HepG2 (cell line): ENCODE measurements at places on chromosomes 1 and 21. TPM values are rescaled to one million over a fixed set of nuclear protein-coding genes. Genes with fewer than 3 reads are reported as not detected.

Gene TEX38
- not detected in 2 replicates for total RNA-seq

DNA sequence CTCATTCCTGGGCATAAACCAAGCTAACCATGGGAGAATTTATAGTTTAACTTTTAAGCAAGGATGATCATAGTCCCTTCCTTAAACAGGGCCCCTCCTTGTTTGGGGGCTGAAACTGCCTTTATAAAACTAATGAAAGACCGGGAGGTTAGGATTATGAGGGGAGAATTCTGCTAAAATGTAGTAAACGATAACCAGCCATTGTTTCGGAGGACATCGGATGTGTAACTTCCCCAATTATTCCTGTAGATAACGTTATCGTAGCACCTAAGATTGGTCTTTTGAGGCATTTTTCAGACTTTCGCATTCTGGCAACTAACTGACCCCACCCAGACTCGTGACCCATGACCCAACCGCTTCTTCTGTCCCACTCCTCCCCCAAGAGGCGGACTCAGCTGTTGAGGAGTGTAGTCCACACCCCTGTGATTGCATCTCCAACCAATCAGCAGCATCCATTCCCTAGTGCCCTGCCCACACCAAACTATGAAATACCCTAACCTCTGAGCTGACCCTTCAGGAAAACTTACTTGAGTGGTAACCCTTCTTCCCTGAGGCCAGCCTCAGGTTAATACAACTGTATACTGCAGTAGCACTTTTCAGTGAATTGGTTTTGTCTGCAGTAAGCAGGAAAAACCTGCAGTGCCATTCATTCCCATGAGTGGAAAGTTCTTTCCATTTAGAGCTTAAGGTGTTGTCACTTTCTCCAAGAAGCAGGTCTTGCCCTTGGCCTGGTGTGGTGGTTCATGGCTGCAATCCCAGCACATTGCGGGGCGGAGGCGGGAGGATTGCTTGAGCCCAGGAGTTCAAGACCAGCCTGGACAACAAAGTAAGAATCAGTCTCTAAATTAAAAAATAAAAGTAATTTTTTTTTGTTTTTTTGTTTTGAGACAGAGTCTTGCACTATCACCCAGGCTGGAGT lies 823 bp upstream of the SYF2 start:
- peak overlapping the region; percentile 82 for H3K27ac ChIP-seq
- peak overlapping the region; percentile 84 for H3K4me3 ChIP-seq
- peak; percentile 91 for DNase-seq
- peaks cover 14% of the 10 kb centered on the region; the same call in 2 of the 3 replicates for H3K36me3 ChIP-seq
- no peaks in the 10 kb centered on the region for H3K27me3 ChIP-seq
- peaks cover 21% of the 10 kb centered on the region for H3K4me1 ChIP-seq

- no peaks in the 10 kb centered on the region for H3K36me3 ChIP-seq
- DNase-seq, result peak; percentile 24
- H3K4me3 ChIP-seq, result no peak overlapping the region
Observed at GRCh38 chr1:66575739-66576138, 41.8 kb downstream of the SGIP1 start.

Gene GRIK3
- total RNA-seq, result not detected in 2 replicates

GRCh38 chr1:174965362-174966007 lies 34.3 kb upstream of the CACYBP start:
- H3K4me3 ChIP-seq, result no peak overlapping the region
- no peaks in the 10 kb centered on the region for H3K27me3 ChIP-seq
- peak overlapping the region; percentile 19 for H3K27ac ChIP-seq
- DNase-seq, result no peak

GRCh38 chr1:94725566-94725965 lies 94.6 kb upstream of the SLC44A3 start:
- no peak for DNase-seq
- no peaks in the 10 kb centered on the region for H3K36me3 ChIP-seq
- H3K4me1 ChIP-seq, result peaks cover 31% of the 10 kb centered on the region
- H3K27me3 ChIP-seq, result no peaks in the 10 kb centered on the region
- H3K27ac ChIP-seq, result no peak overlapping the region
